ENCODE measurements at places on chromosomes 11 and 22. TPM values are rescaled to one million over a fixed set of nuclear protein-coding genes. Genes with fewer than 3 reads are reported as not detected.
A peak's percentile ranks its signal among the peaks of the same experiment; 100 is the strongest.

DNA sequence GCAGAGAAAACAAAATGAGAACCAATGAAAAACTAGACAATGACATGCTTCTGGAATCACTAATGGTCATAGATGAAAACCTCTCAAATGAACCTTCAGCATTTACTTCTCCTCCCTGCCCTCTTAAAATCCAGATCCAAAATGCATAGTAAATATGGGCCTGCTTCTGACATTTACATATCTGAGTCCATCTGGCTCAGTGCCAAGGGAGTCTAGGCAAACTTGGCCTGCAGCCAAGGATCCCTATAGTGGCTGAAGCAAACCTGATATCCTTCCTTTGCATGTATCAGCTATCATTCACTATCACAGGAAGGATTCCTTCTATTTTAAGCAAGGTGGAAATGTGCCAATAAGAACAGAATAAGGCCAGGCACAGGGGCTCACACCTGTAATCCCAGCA, 104.8 kb downstream of the C11orf58 start:
- ATAC-seq = no peak

DNA sequence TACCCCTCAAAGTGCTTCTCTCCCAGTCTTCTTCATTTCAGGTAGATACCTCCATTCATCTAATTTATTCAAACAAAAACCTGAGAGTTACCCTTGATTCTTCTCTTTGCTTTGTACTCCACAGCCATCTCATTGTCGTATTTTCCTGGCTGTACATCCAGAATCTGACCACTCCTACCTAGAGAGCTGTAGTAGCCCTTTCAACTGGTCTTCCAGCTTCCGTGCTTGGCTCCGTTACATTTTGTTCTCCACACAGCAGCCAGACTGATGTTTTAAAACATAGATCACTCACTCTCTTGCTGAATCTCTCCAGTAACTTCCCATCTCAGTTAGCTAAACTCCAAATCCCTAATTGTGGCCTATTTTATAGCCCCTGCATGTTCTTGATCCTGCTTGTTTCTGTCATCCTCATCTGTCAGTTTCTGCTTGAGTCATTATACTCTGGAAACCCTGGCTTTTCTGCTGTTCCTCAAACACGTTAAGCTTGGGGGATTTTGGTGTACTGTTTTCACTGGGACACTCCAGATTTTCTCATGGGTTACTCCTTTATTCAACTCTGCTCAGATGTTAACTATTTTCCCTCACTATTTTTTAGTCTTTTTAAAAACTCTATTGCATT, 7.4 kb downstream of the SPCS2 start:
- ATAC-seq = no peak

The NRXN2 gene
- 25.4 TPM for total RNA-seq

GRCh38 chr11:28108958-28109357, 770 bp downstream of the METTL15 start:
- no peak for ATAC-seq

DNA sequence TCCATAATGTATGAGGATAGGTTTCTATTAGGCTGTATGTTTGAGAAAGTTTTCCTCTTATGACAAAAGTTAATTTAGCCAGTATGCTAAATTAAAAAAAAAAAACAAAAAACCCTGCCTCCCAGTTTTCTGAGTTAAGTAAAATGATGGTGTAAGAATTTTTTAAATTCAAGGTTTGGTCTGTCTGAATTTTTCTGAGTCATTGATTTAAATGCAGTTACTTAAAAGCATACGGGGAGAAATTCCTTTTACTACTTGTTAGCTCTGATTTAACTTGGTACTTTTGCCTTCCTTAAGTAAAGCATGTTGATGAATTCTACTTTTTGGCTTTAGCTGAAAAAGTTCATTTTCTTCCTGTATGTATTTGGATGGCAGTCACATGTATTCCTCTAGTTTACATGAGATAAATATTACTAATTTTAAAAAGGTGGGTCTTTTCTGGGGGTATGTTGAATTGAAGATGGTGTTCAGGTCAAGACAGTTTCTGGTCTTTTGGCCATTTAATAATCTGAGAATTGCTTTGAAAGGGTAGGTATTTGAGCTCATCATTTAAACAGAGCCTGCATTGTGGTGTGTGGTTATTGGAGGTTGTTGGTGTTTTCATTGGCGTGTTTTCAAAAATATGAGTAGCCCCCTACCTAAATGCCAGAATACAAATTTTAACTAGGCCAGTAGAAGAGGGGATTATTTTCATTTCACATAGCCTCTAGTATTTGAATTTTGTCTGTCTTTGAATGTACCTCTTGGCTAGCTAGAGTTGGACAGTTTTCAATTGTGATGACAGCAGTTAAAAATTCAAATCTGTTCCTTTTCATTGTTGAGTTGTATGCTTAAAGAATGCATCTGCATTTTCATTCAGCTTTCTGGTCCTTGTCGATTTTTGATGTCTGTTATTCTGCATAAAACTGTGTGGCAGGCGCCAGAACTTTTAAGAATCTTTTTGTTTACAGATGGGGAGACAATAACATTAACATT, 64.7 kb downstream of the MTMR3 start:
- no peak for ATAC-seq

- peak; percentile 84 for ATAC-seq
Observed at GRCh38 chr22:35930933-35931332, 97.7 kb downstream of the RBFOX2 start.

DNA sequence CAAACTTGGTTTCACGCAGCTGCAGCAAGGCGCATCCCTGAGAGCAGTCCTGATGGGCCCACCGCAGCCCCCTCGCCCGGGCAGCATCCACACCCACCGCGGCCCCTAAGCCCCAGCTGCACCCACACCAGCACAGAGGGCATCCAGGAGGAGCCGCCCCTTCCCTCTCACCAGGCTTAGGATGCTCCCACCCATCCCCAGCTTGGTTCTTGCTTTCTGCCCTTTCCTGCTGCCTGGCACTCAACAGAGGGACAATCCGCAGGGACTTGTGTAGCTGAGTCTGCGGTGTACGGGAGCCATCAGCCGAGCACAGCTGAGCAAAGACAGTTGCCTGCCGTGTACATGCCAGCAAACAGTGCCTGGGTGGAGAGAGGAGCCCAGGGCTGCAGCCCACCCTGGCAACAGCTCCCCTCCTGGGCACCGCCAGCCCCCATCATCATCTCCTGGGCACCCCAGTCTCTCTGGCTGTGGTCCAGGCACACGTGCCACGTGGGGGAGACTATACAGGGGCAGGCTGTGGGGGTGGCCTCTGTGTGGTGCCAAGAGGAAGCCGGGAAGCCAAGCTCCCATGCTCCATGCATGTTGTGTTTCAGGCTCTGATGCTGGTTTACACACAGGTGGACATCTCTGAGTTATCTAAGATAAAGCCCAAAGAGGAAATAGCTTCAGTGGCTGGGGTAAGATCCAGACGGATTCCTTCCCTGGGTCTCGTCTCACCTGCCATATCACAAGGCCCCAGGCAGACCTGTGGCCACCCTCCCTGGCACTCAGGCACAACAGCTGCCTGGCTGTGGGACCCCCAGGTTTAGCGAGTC, 36.0 kb upstream of the GNB1L start:
- ATAC-seq = no peak

GRCh38 chr11:2803186-2804091, 82.1 kb downstream of the CDKN1C start:
- no peak for ATAC-seq

GRCh38 chr22:23033116-23033905, 37.0 kb upstream of the GNAZ start:
- no peak for ATAC-seq

The TPH1 gene
- not detected for total RNA-seq

GRCh38 chr22:32206774-32207758, 2.2 kb upstream of the RFPL2 start:
- ATAC-seq = no peak

The MS4A7 gene
- 34.2 TPM for total RNA-seq

DNA sequence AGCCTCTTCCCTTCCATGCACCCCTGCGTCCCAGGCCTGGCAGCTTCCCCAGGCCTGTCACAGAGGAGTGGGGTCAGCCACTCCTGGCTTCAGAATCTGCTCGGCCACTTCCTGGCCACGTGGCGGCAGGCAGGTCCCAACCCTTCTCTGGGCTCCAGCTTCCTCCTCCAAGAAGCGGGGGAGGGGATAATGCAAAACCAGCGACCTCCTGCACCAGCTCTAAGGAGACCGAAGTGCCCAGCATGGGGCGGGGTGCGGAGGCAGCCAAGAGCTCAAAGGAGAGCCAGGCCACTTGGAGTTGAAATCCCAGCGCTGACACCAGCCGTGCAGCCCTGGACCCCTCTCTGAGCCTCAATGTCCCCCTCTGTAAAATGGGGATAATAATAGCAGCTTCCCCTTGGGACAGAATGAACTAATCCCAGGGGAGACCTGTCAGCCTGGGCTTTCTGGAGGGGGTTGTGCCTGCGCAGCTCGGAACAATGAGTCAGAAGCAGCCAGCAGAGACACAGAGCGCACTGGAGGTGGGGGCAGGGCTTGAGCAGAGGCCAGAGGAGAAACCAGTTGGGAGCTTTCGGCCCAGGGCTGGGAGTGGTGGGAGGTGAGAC, 22.8 kb upstream of the PICK1 start:
- ATAC-seq = peak; percentile 68

- no peak for ATAC-seq
Observed at GRCh38 chr11:111334532-111335502, 36.5 kb downstream of the POU2AF3 start.

GRCh38 chr22:37231406-37232139, 12.5 kb downstream of the RAC2 start:
- no peak for ATAC-seq

The TXNRD2 gene
- total RNA-seq = 16.7 TPM

DNA sequence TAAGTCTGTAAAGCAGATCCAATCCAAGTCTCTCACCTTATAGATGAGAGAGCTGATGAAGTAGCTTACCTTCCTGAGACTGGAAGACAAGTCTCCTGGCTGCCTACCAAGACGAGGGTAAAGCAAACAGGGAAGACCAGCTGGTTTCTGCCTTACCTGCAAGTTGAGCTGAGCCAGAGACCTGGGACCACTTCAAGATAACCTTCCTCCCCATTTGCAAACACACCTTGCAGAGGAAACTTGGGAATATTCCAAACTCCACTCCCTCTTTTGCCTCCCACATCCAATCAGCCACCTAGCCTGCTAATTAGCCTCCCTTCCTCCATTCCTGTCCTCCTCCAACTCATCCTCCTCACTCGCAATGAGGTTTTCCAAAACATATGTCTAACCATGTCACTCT, 23.4 kb upstream of the ROBO3 start:
- no peak for ATAC-seq

DNA sequence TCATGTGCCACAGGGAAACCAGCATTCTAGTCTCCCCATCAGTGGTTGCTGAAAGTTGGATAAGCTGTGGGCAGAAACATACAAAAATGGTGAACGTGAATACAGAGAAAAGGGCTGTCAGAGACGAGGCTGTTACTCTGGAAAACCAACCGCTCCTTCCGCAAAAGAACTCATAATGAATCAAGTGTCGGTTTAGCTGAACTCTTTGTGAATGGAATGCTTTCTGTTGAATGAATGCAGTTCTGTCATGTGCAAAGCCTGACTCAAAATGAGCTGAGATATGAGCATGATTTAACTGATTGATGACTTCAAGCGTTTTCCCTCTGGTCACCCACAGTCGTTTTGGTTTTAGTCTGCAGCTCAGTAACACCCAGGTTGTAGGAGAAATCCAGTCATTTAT, 298.3 kb downstream of the ETS1 start:
- no peak for ATAC-seq

The ANO5 gene
- 25.5 TPM for total RNA-seq

The OR8G5 gene
- total RNA-seq = not detected

- ATAC-seq = no peak
Observed at GRCh38 chr11:6563667-6564066, 39.7 kb downstream of the RRP8 start.

DNA sequence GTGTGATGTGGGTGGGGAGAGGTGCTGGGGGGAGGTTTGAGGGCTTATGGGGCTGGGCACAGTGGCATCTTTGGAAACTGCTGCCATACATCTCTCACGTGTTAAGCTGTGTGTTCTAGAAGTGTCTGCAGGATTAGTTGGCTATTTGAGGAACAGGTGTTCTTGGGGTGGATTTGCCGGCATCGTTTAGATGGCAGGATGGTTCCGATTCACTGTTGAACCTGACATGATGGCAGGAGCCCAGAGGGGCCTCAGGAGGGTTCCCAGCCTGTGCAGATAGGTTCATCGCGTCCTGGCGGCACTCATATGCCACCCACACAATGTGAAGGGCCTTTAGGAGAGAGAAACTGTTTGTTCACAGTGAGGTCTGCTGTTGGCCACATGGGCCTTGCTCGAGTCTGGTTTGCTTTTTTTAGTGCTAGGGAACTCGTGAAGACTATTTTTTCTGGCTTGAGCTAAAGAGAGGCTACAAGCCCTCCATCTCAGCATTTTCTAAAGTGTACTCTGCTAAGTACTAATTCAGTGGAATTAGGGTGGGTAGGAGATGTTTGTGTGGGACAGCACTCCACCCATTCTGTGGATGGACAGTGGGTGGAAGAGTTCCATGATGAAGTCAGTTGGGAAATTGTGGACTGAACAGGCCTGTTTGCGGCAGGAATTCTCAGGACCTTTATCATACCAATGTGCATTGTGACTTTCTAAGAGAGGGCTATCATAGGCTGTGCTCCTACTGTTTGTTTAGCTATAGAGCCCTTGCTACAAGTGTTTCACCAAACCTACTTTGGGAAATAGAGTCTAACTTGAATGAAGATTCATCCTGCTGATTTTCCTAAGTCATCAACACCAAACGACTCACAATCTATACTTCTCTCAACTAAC, 55.4 kb upstream of the PLET1 start:
- no peak for ATAC-seq

The INPP5J gene
- 2.3 TPM for total RNA-seq

The PDE3B gene
- 16.3 TPM for total RNA-seq

The SAA1 gene
- 3.6 TPM for total RNA-seq

- no peak for ATAC-seq
Observed at GRCh38 chr11:12741671-12742216, 67.5 kb downstream of the TEAD1 start.

DNA sequence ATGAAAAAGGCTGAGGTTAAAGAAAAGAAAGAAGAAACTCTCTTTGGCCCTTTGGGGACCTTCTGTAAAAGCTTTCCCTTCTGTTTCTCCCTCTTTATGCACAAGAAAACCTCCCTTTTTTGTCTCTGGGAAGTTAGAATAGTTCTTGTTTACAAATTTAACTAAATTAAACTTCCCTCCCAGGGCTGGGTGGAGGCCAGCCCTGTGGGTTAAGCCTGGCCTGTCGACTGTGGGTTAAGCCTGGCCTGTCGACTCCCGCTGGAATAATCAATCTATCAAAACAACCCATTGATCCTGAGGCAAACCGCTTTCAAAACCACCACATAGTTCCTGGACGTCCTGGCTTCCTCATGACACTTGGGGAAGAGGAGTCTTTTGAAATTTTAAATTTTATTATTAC, 1.2 kb upstream of the DRG1 start:
- ATAC-seq = no peak

Measured in gastroesophageal sphincter (tissue), 4 donors.